Lung microvascular endothelial cell (primary cell): ENCODE measurements at places on chromosomes 11 and 22. TPM values are rescaled to one million over a fixed set of nuclear protein-coding genes. Genes with fewer than 3 reads are reported as not detected.

- no peak for DNase-seq
Measured at GRCh38 chr11:2035382-2035781, 37.7 kb upstream of the H19 start.

GRCh38 chr11:39741066-39741465 is 1718.4 kb downstream of the LRRC4C start:
- DNase-seq, result no peak

- no peak for DNase-seq
Measured at GRCh38 chr11:12717851-12718291, 43.6 kb downstream of the TEAD1 start.

DNA sequence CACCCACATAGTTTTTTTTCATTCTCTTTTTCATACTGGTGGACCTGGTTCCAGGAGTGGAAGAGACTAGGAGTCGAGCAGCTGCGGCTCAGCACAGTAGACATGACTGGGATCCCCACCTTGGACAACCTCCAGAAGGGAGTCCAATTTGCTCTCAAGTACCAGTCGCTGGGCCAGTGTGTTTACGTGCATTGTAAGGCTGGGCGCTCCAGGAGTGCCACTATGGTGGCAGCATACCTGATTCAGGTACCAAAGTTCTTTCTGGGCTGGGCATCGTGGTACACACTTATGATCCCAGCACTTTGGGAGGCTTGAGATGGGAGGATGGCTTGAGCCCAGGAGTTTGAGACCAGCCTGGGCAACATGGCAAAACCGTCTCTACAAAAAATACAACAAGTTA is 4.2 kb downstream of the PTPMT1 start:
- DNase-seq, result no peak

- no peak for DNase-seq
Measured at GRCh38 chr11:93288079-93288478, 42.5 kb upstream of the DEUP1 start.

GRCh38 chr11:104146421-104146820 is 17.5 kb downstream of the PDGFD start:
- DNase-seq, result no peak

DNA sequence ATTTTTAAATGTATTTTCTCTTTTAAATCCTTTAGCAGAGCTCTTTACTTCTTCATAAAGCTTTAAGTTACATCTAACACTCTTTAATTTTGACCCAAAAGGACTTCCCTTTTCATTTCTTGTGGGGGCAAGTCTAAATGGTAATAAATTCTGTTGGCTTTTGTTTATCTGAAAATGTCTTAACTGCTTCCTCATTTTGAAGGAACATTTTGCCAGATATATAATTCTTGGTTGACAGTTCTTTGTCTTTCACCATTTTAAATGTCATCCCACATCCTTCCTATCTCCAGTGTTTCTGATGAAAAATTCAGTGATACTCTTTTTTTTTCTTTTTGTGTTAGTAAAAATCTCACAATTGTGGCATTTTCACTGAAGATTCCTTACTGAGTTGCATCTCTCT is 44.7 kb upstream of the ZBTB44 start:
- DNase-seq, result no peak

DNA sequence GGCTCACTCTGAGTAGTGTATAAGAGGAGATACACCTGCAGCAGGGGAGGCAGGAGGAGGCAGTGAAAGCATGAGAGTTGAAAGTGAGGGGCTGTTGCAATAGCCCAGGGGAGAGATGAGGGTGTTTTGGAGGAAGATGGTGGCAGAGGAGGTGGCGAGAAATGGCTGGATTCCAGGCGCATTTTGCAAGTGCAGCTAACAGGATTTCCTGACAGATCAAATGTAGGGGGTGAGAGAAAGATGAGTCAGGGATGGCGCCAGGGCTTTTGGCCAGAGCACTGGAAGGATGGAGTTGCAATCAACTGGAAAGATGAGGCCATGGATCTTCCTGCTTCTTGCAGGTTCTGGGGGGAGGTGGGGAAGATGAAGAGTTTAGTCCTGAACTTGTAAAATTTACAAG is 16.8 kb upstream of the TSPAN18 start:
- DNase-seq, result peak; percentile 80

GRCh38 chr11:88017666-88018065 is 157.6 kb downstream of the RAB38 start:
- no peak for DNase-seq

DNA sequence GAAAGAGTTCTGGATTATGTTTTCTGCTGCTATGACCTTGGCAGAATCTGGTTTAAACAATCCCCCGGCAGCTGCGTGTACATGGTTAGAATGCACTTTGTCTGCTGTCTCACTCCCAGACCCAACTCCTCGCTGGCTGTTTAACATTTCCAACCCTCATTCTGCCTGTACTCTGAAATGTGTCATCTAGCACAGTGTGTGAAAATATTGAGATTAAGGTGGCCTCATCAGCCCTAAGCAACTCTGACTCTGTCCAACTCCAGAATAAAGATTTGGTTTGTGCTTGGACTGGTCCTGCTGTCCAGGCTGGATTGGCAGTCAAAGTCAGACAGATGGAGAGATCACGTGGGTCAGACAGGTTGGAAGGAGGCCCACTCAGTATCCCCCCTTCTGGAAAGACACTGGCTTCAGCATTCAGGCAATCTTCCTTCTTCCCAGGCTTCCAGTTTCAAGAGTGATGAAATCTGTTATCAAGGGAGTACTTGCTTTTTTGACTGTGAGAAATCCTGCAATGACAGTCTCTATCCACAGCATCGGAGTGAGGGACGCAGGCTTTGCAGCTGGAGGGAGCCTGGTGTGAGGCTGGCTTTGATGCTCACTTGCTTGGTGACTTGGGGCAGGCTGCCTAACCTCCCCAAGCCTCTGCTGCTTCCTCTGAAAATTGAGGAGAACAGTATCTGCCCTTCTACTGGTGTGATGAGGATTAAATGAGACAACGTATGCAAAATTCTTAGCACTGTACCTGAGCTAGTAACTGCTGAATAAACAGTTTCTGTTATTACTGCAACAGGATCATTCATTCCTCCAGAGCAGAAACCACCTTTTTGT is 29.8 kb downstream of the ABTB2 start:
- no peak for DNase-seq

- DNase-seq, result no peak
Measured at GRCh38 chr22:40368016-40368415, 2.4 kb upstream of the SGSM3 start.

GRCh38 chr11:65646958-65647701 is 9.2 kb downstream of the SIPA1 start:
- DNase-seq, result peak; percentile 65

GRCh38 chr11:87219266-87219665 is 181.5 kb downstream of the TMEM135 start:
- DNase-seq, result no peak

DNA sequence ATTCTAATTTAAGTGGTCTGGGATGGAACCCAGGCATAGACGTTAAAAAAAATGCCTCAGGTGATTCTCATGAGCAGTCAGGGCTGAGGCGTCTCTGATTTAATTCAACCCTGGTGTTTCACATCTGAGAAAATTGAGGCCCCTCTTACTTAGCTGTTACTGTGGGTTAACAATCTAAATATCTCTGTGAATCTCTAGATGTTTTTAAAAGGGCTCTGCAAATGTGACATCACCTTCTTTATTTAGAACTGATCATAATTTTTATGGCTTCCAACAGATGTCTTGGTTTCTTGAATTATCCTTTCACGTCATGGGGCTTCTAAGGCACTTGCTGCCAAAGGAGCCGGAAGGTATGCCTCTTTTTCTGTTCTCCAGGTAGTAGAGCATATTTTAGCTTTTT is 76.1 kb upstream of the LIN7C start:
- no peak for DNase-seq

- no peak for DNase-seq
Measured at GRCh38 chr11:125073616-125074483, 10.7 kb downstream of the SLC37A2 start.

- no peak for DNase-seq
Measured at GRCh38 chr22:25741692-25742626, at the start of gene MYO18B. Gene MYO18B, plus strand, starts transcription at chr22:25742188. Its CDS starts 18,905 bp downstream, at chr22:25761093.

GRCh38 chr11:128772814-128773213 is 78.9 kb downstream of the FLI1 start:
- DNase-seq, result peak; percentile 23

- DNase-seq, result peak; percentile 90
Measured at GRCh38 chr11:64856382-64857227, 12.2 kb upstream of the CDC42BPG start.

GRCh38 chr11:78373689-78374088 is 43.9 kb downstream of the GAB2 start:
- no peak for DNase-seq

DNA sequence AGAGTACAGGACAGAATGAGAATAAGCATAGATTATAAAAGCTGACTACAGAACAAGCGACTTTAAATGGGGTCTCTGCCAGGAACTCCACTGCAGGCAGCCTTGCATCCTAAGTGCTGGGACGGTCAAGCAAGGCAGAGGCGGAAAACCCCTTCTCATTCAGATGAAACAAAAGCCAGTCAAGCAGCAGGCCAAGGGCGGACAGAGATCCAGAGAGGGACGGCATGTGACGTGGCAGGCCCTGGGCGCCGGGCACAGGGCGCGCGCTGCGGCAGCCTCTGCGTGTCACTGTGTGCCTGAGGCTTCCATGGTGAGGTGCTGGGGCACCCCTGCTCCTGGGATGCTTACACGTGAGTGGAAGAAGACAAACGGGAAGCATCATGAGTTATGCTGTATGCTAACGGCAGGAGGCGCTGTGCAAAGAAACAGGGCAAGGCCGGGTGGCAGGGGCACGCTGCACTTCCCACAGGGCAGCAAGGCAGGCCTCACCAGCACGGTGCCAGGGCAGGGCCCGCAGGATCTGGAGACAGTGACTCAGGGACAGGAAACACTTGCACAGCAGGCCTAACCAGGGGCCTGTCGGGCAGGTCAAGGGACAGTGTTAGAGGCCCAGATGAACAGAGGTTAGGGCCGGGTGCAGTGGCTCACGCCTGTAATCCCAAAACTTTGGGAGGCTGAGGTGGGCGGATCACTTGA is 6.2 kb downstream of the TOLLIP start:
- DNase-seq, result peak; percentile 62

DNA sequence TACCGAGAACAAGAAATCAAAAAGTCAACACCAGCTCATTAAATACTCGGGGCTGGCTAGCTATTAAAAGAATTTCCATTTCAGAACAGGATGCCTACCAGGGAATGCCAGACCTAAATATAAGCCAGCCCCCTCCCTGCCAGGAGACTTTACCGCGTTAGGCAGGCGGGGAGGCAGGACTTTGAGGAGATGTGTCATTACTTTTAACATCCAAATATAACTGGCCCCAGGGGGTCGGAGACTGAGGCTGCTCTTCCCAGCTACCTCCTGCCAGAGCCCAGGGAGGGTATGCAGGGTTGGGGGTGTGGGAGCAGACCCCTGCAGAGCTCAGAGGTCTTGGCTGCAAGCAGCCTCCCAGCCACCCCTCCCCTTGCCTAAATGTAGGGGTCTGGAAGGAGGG is 183.5 kb downstream of the DSCAML1 start:
- no peak for DNase-seq

GRCh38 chr11:67048515-67049130 is 8.0 kb upstream of the RHOD start:
- no peak for DNase-seq

DNA sequence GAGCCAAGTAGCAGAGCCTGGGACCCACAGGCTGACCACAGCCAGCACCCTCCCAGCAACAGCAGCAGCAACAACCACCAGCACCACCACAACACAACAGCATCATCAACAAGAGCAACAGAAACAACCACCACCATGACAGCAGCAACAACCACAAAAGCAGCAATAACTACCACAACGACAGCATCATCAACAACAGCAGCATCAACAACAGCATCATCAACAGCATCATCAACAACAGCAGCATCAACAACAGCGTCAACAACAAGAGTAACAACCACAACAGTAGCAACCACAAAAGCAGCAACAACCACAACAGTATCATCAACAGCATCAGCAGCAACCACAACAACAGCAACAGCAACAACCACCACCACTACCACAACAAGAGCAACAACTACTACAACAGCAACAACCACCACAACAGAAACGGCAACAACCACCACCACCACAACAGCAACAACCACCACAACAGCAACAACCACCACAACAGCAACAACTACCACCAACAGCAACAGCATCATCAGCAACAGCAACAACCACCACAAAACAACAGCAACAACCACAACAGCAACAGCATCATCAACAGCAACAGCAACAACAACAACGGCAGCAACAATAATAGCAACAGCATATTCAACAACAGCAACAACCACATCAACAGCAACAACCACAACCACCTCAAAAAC is 22.1 kb upstream of the FGF3 start:
- DNase-seq, result no peak

GRCh38 chr22:31211482-31211861 is 626 bp upstream of the LIMK2 start:
- no peak for DNase-seq

The ZNRF3 gene
- 1.5 and 2.0 TPM in 2 replicates for total RNA-seq

The CD3E gene
- total RNA-seq, result not detected in 2 replicates

The PVALB gene
- total RNA-seq, result not detected in 2 replicates

The LRRC74B gene
- not detected in 2 replicates for total RNA-seq
